ENCODE measurements at places on chromosomes 5 and 9.
A peak's percentile ranks its signal among the peaks of the same experiment; 100 is the strongest.

GRCh38 chr9:33408087-33408486 lies 5.7 kb upstream of the AQP7 start:
- DNase-seq, result no peak

- DNase-seq, result no peak
Measured at GRCh38 chr5:8576178-8576577, 707.2 kb downstream of the MTRR start.

DNA sequence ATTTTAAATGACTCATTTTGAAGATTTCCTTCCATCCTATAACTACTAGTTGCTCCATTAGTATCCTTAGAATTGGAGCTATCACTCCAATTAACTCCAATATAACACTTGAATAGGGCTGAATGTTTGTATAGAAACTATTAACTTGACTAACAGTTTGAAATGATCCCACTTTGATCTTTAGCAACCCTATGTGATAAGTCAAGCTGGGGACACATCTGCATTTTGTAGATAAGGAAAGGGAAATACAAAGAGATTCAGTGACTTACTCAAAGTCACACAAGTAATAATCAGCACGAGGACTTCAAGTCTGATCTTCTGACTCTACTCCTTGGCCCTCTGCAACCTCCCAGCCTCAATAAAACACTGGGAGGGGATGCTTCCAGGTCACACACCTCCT lies 101.1 kb downstream of the TMEM215 start:
- no peak for DNase-seq

- no peak for DNase-seq
Measured at GRCh38 chr5:79430196-79430595, 83.7 kb downstream of the HOMER1 start.

DNA sequence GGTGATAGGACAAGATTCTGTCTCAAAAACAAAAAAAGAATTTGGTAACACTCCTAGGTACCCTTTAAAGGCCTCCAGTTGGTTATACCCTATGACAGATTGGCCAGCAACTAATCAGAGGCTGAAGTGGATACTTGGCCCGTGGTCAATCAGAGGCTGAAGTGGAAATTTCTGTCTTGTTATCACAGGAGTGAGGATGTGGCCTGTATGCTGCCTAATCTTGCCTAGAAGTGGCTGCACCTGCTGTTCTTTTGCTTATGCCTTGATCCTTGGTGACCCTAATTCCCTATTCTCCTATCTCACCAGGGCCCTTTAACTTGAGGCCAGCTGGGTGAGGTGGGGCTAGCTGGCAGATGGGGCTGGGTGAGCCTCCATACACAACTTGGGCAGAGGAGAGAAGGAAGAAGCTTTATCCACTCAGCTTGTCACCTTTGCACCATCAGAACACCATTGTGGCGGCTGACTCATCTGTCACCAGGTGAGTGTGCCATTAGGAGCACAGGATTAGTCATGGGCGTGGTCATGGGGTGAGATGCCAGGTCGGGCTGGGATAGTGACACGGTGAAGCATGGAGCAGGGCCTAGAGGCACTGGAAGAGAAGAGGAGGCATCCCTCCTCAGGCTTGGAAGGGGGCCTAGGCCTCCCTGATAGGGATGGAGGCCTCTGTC lies 41.5 kb downstream of the SAR1B start:
- DNase-seq, result no peak

DNA sequence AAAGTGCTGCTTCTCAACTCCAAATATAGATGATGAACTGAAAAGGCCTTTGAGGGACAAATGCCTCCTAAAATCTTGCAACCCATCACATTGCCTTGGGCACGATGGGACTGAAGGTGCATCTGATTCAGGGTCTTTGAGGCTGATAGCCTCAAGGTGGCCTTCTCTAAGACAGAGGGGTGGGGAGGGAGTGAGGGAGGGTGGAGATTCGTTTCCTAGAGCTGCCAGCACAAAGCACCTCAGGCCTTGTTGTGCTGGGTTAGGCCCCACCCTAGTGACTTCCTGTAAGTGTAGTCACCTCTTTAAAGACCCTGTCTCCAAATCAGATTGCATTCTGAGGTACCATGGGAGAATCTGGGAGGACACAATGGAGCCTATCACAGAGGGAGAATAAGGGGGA lies 57.1 kb downstream of the BARX1 start:
- DNase-seq, result no peak

- no peak for DNase-seq
Measured at GRCh38 chr5:133780619-133781280, 168.4 kb upstream of the FSTL4 start.

- DNase-seq, result no peak
Measured at GRCh38 chr5:89668821-89669220, 740.7 kb downstream of the CETN3 start.

GRCh38 chr9:6758248-6758497 lies 400 bp downstream of the KDM4C start:
- DNase-seq, result no peak

- DNase-seq, result no peak
Measured at GRCh38 chr5:178644826-178645545, 18.1 kb upstream of the CLK4 start.

DNA sequence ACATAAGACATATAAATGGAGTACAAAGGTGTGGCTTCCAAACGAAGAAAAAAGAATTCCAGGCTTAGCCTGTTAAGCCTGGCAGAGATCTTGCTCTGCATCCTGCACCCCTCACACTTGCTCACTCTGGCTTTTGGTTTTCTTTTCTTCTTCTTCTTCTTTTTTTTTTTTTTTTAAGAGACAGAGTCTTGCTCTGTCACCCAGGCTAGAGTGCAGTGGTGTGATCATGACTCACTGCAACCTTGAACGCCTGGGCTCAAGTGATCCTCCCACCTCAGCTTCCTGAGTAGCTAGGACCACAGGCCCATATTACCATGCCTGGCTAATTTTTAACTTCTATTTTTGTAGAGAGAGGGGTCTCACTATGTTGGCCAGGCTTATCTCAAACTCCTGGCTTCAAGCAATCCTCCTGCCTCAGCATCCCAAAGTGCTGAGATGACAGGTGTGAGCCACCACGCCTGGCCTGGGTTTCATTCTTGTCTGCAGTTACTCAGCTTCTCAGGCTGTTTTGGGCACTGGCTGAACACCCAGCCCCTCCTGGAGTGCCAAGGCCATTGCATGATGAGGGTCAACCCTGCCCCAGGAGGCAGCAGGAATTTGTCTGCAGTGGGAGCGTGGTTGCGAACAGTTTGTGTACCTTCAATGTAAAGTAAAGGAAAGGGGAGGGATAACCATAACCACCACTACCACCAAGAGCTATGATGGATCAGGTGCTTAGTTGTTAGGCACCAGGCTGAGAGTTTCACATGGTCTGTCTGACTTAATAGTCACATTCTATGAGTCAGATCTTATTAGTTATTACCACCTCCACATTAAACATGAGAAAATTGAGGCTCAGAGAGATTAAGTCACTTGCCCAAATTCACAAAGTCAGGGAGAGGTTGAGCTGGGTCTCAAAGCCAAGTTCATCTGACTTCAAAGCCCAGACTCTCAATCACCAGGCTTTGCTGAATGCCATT lies 219.2 kb upstream of the PANK3 start:
- DNase-seq, result no peak

- DNase-seq, result no peak
Measured at GRCh38 chr5:137206030-137206715, 293.0 kb downstream of the SPOCK1 start.

- DNase-seq, result no peak
Measured at GRCh38 chr5:181173420-181174342, 26.3 kb downstream of the OR2V2 start.

GRCh38 chr5:166505067-166505466 lies 1786.4 kb upstream of the WWC1 start:
- DNase-seq, result no peak

DNA sequence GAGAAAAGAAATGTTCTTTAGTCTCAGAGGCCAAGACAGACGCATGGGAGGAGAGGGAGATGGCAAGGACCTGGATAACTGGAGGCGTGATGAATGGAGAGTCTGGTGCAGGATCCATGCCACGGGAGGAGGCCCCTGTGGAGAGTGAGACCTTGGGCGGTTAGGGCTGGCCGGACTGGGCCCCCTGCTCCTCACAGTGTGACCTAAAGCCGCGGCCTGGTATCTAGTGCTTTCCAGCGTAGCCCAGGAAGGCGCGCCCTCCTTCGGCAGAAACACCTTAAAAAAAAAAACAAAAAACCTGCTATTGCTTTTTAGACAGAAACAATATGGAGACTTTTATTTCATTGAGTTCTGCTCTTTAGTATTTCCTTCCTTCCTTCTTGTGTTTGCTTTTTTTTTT lies 33.1 kb downstream of the SCGB3A1 start:
- DNase-seq, result no peak

DNA sequence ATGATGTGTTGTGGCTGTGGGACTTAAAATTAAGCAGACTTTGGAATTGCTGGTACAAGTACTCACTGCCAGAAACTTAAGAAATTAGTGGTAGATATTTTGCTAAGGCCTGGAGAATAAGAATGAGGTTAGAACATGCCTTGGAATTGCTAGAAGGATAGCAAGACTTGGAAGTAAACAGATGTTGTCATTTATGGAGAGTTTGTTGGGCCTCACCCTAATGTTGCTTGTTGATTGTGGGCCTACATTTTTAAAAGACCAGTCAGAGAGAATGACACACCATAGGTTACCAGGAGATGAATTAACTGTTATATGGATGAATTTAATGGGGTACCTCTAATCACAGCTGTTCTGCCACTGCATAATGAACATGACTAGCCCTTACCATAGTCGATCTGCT lies 120.1 kb upstream of the GAS1 start:
- DNase-seq, result no peak

- no peak for DNase-seq
Measured at GRCh38 chr5:36624277-36624676, 17.9 kb downstream of the SLC1A3 start.

GRCh38 chr5:171010816-171011215 lies 149.0 kb downstream of the RANBP17 start:
- DNase-seq, result no peak

GRCh38 chr5:84045964-84046363 lies 325.3 kb upstream of the HAPLN1 start:
- no peak for DNase-seq

- DNase-seq, result no peak
Measured at GRCh38 chr5:64923151-64923685, 154.5 kb downstream of the CWC27 start.

GRCh38 chr5:127518319-127518621 lies 830 bp downstream of the PRRC1 start:
- no peak for DNase-seq

- no peak for DNase-seq
Measured at GRCh38 chr9:105168870-105169319, 75.6 kb upstream of the SLC44A1 start.

- DNase-seq, result no peak
Measured at GRCh38 chr9:94799578-94800264, 73.2 kb downstream of the AOPEP start.

DNA sequence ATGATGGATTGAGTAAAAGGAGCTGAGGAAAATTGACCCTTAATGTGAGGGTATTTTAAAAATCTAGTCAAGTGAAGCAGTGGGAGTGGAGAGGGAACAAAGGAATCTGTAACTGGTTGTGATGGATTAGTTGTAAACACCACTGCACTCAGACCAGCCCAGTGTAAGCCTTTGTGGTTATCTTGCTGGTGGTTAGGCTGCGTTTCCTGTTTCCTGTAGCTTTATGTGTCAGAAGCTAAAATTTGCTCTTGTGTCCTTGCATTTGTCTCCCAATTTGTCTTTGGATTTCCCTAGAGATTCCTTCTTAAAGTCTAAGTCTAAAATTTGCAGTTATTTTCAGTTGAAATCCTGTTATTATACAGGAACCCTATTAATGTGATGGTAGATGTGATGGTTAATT lies 6.3 kb downstream of the IFNA21 start:
- peak; percentile 59 for DNase-seq

DNA sequence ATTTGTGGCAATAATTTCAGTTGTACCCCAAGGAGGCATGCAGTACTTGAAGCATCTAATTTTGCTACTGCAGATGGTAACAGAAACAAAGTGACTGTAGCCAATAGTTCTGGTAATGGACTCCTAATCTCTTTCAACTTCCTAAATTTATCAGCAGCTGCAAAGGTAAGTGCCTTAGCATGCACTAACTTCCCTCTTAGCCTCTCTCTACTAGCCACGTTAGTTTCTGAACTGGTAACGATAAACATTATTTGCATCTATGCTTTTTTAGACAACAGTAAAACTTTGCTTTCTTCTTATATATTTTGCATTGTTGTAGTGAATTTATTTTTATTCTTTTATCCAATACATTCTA lies 6.2 kb upstream of the CKS2 start:
- DNase-seq, result no peak

GRCh38 chr9:126636983-126637798 lies 23.5 kb downstream of the LMX1B start:
- DNase-seq, result no peak

DNA sequence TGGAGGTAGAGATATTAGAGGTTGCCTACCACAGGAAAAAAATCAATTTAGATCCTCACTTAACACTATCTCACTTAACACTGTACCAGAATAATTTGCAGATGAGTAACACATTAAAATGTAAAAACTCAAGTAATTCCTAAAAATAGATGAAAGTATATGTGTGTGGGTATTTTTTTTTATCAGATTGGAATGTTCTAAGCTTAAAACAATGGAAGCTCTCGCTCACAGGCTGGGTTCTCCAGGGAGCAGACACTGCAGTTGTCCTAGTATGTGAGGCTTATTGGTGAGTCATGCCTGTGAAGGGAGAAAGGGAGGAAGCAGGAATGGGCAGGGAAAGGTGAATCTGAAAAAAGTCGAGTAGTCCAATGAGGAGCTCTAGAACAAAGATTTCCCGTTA lies 181.3 kb upstream of the ZNF608 start:
- no peak for DNase-seq

DNA sequence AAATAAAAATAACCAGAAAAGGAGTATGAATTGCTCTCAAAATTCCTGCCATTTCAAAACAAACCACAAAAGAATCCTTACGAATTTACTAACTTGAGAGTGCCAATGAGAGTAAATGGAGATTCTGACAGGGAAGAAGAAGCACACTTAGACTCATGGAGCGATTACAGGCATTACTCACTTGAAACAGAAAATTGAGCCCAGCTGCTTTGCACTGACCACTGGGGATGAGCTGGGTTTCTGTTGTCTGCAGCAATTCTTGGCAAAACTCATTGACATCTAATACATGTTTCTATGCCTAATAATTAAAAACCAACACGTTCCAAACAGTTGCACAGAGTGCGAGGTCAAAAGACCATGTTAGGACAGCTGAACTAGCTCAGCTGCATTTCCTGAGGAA lies 731.6 kb downstream of the DNAH5 start:
- DNase-seq, result no peak

- no peak for DNase-seq
Measured at GRCh38 chr5:113478691-113479090, 9.6 kb downstream of the MCC start.

GRCh38 chr5:138011991-138012390 lies 20.9 kb downstream of the FAM13B start:
- no peak for DNase-seq

- no peak for DNase-seq
Measured at GRCh38 chr5:145544401-145544800, 290.7 kb downstream of the PRELID2 start.

DNA sequence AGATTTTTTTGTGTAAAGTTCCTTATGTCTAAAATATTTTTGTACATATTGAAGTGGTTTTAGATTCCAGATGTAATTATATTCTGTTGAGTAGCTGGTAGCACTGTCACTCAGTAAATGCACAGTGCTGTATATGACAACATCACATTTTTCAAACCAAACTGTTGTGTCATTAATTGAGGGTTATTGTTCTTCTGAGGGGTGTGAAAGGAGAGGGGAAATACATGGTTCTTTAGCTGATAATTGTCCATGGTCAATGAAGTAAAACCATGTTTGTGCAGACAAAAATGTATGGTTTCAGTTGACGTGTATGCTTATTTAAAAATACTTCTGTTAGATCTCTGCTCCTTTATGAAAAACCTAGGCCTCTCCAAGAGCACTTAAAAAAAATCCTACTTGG lies 3.3 kb downstream of the ZNF462 start:
- no peak for DNase-seq

Measured in GDM1 (cell line).